ENCODE measurements at places on chromosomes 4 and X. TPM values are rescaled to one million over a fixed set of nuclear protein-coding genes. Genes with fewer than 3 reads are reported as not detected.
A peak's percentile ranks its signal among the peaks of the same experiment; 100 is the strongest.

Gene LNX1
- 5.4 TPM for total RNA-seq

Gene TLR6
- 12.4 TPM for total RNA-seq

DNA sequence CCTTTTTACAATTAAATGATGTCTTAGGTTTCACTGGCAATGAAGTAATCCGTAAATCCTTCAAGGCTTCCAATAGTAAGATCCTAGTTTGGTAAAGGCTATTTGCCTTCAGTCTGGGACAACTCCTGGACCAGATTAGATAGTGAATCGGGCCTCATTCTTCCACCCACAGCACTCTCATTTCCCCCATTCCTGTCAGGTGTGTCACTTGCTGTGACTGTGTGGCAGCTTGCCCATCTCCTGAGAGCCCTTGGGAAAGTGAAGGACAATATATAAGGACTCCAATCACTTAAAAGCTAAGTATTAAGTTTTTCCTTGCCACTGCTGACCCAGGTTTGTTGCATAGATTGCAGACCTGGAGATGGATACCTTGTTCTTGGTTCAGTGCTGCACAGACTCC, 3.3 kb upstream of the GASK1B start:
- H3K36me3 ChIP-seq: no peaks in the 10 kb centered on the region
- peak overlapping the region; percentile 31 for H3K27ac ChIP-seq
- H3K4me3 ChIP-seq: no peak overlapping the region
- H3K4me1 ChIP-seq: peaks cover 27% of the 10 kb centered on the region
- DNase-seq: peak; percentile 74

DNA sequence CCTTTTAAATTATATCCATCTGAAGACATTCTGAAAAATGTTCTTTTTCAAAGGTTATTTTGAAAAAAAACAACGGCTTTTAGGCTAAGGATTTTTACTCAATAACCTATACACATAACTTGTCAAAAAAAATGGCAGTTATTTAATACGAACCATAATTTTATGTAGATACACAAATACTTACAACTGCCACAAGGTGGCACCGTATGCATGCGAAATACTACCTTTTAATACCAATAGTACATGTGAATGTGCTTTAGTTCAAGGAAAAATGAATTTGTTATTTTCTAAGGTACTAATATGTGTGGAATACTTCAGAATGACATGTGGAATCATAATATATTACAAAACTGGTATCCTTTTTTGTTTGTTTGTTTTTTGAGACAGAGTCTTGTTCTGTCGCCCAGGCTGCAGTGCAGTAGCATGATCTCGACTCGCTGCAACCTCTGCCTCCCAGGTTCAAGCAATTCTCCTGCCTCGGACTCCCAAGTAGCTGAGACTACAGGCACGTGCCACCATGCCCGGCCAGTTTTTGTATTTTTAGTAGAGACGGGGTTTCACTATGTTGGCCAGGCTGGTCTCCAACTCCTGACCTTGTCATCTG, 4.6 kb upstream of the MAD2L1 start:
- H3K4me1 ChIP-seq: peaks cover 14% of the 10 kb centered on the region
- H3K27ac ChIP-seq: no peak overlapping the region
- H3K4me3 ChIP-seq: no peak overlapping the region
- DNase-seq: no peak
- no peaks in the 10 kb centered on the region for H3K27me3 ChIP-seq

DNA sequence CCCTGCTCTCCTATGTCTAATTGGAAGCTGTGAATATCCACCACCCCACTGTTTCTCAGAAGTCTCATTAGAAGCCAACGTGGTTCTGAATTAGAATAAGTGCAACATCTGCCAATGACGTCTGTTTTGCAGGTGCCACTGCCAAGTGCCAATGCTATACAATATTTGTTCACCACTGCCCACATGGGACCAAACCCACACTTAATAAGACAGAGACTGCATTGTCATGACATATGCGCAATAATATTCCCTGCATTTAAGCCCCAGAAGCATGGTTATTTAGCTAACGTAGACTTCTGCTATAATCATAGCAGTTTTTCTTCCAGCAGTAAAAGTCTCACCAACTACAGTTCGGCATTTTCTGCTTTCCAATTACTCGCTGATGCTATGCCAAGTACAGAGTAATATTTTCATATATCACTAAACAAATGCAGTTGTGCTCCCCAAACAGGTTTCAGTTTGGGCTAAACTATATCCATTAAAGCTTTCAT, 262.5 kb upstream of the PCDH18 start:
- H3K27ac ChIP-seq: no peak overlapping the region
- H3K27me3 ChIP-seq: no peaks in the 10 kb centered on the region
- no peak overlapping the region for H3K4me3 ChIP-seq
- H3K36me3 ChIP-seq: no peaks in the 10 kb centered on the region

DNA sequence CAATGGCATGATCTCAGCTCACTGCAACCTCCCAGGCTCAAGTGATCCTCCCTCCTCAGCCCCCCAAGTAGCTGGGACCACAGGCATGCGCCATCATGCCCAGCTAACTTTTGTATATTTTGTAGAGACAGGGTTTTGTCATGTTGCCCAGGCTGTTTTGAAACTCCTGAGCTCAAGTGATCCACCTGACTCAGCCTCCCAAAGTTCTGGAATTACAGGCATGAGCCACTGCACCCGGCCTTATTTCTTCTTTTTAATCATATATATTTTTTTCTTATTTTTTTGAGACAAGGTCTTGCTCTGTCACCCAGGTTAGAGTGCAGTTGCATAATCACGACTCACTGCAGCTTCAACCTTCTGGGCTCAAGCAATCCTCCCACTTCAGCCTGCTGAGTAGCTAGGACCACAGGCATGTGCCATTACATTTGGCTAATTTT, 184.0 kb downstream of the TSPAN5 start:
- DNase-seq: no peak
- H3K4me1 ChIP-seq: no peaks in the 10 kb centered on the region
- no peak overlapping the region for H3K27ac ChIP-seq
